PC-3 (cell line): ENCODE measurements at places on chromosomes 5 and 9.
A peak's percentile ranks its signal among the peaks of the same experiment; 100 is the strongest.

DNA sequence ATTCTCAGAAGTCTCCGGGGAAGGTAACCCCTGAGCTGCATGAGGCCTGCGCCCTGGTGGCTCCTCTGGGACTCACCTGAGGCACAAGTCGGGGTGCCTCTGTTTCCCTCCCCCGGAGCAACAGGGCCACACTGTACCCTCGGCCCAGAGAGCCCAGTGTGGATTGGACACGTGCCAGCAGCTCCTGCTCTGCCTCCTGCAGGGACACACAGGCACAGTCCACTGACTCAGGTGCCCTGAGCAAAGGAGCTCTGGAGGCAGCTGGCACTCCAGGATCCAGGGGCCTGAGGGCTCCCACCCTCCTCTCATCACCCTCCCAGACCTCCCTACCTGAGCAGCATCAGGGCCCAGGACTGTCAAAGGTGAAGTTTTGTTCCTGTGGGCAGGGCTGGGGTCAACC, 29.5 kb downstream of the SLC35A4 start:
- DNase-seq: no peak

DNA sequence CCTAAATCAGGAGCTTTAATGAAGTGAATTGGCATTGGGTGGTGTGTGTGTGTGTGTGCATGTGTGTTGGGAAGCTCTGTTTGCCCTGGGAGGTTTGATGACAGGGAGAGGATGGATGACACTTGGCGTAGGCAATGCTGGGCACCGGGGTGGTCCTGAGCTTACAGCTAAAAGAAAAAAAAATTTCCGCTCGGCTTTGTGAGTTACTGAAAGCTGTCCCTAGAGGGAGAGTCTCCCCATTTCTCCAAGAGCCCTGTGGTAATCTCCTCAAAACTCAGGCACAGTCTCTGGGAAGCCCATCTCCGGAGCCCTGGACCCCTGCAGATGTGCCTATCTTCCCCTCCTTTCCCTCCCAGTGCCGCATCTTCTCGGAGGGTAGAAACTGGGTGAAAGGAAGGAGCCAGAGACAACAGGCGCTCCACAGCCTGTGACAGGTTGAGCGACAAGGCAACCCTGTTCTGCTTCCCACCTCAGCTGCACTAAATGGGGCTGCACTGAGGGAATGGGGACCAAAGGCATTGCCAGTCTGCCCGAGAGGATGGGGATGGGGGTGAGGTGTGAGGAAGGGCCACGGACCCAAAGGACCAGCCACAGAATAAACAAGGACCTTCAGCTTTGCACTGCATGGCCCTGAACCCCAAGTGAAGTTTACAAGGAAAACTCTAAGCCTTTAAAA, 35.8 kb upstream of the TIFAB start:
- no peak for DNase-seq

- DNase-seq: peak; percentile 27
These were observed 69.6 kb downstream of the DAB2IP start for GRCh38 chr9:121721058-121721350.

DNA sequence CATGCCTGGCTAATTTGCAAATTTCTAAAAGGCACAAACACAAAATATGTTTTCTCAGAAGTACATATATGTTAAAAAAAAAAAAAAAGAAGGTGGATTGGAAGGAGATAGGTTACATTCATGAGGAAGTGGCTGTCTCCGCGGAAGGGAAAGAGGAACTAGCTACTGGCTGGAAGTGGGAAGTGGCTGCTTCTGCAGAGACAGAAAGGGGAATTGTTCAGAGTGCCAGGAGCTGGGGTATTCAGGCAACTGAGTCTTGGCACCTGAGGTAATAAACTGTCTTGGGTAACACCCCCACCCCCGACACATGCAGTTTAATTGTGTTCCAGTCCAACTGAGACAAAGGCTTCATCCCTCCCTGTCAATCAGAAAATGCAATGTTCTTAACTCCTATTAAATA, 45.6 kb downstream of the S1PR3 start:
- no peak for DNase-seq

- DNase-seq: peak; percentile 66
These were observed 475.7 kb upstream of the TNC start for GRCh38 chr9:115593587-115594091.

- DNase-seq: no peak
These were observed 1076.7 kb downstream of the CDH12 start for GRCh38 chr5:21776466-21776865.

GRCh38 chr5:1781107-1781506, 18.5 kb downstream of the MRPL36 start:
- DNase-seq: no peak

DNA sequence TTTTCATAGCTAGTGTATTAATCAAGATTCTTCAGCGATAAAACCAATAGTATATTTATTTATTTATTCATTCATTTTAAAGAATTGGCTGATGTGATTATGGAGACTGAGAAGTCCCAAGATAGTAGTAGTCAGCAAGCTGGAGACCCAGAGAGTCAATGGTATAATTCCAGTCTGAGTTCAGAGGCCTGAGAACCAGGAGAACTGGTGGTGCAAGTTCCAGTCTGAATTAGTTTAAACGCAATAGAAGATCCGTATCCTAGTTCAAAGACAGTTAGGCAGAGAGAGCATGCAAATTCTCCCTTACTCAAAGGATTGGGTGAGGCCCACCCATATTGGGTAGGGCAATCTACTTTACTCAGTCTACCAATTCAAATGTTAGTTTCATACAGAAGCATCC, 364.2 kb upstream of the RPS23 start:
- peak; percentile 35 for DNase-seq
